ENCODE measurements at places on chromosomes 5 and 9. TPM values are rescaled to one million over a fixed set of nuclear protein-coding genes. Genes with fewer than 3 reads are reported as not detected.

CCIN gene
- not detected for total RNA-seq

GRCh38 chr5:79787448-79787847 lies 97.8 kb downstream of the CMYA5 start:
- no peak overlapping the region for H3K27ac ChIP-seq
- no peak overlapping the region for H3K4me3 ChIP-seq
- H3K4me1 ChIP-seq = no peaks in the 10 kb centered on the region
- H3K27me3 ChIP-seq = no peaks in the 10 kb centered on the region
- H3K36me3 ChIP-seq = peaks cover 7% of the 10 kb centered on the region

LHX2 gene
- total RNA-seq = not detected

- no peak for DNase-seq
- H3K27ac ChIP-seq = peak overlapping the region; percentile 56
- no peaks in the 10 kb centered on the region for H3K27me3 ChIP-seq
- H3K36me3 ChIP-seq = peaks cover 89% of the 10 kb centered on the region
- peaks cover 32% of the 10 kb centered on the region for H3K4me1 ChIP-seq
- no peak overlapping the region for H3K4me3 ChIP-seq
These were observed 19.5 kb upstream of the MXD3 start for GRCh38 chr5:177330991-177331842.

GRCh38 chr5:151483647-151484046 lies 36.2 kb downstream of the SLC36A1 start:
- DNase-seq = no peak
- H3K36me3 ChIP-seq = no peaks in the 10 kb centered on the region
- no peak overlapping the region for H3K27ac ChIP-seq

SPATA31E1 gene
- total RNA-seq = not detected

DNA sequence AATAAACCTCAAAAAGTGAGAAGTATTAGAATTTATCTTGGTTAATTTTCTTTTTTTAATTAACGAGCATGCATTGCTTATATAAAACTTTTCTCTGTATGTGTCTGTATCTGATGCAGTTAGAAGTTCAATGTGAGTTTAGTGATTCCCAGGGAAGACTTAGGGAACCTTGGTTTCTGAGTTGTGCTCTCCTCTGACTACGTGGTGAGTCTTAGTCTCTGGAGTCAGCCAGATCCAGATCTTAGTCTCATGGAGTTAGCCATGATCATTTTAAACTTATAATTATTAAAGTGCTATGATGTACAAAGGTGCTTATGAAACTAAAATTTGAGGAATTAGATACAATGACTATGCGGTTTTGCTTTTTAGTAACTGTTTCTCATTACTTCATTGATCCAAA lies 285.3 kb upstream of the DMRT1 start:
- H3K27ac ChIP-seq = no peak overlapping the region
- no peaks in the 10 kb centered on the region for H3K36me3 ChIP-seq
- no peak for DNase-seq
- H3K4me3 ChIP-seq = no peak overlapping the region

DNA sequence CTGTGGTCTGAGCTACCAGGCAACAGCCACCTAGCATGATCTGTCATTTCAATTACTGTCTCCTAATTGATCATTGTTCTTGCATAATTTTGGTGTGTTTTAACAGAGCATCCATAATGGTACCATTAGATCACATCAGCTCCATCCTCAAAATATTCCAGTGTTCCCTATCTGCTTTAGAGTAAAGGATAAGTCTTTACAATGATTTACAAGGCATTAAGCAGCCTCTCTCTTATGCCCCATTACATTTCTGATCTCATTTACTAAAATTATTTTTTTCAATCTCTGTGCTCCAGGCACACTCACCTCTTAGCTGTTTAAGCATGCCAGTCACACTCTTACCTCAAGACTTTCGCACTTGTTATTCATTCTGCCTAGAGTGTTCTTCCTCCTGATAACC lies 389.9 kb upstream of the PTPRD start:
- no peaks in the 10 kb centered on the region for H3K4me1 ChIP-seq
- no peaks in the 10 kb centered on the region for H3K36me3 ChIP-seq
- no peaks in the 10 kb centered on the region for H3K27me3 ChIP-seq
- no peak overlapping the region for H3K4me3 ChIP-seq

PAEP gene
- total RNA-seq = not detected

GFPT2 gene
- 0.12 TPM for total RNA-seq

GRCh38 chr9:10605388-10605787 lies 7.4 kb downstream of the PTPRD start:
- no peak for DNase-seq
- H3K27ac ChIP-seq = no peak overlapping the region
- H3K4me3 ChIP-seq = no peak overlapping the region
- H3K27me3 ChIP-seq = no peaks in the 10 kb centered on the region
- H3K4me1 ChIP-seq = no peaks in the 10 kb centered on the region

DNA sequence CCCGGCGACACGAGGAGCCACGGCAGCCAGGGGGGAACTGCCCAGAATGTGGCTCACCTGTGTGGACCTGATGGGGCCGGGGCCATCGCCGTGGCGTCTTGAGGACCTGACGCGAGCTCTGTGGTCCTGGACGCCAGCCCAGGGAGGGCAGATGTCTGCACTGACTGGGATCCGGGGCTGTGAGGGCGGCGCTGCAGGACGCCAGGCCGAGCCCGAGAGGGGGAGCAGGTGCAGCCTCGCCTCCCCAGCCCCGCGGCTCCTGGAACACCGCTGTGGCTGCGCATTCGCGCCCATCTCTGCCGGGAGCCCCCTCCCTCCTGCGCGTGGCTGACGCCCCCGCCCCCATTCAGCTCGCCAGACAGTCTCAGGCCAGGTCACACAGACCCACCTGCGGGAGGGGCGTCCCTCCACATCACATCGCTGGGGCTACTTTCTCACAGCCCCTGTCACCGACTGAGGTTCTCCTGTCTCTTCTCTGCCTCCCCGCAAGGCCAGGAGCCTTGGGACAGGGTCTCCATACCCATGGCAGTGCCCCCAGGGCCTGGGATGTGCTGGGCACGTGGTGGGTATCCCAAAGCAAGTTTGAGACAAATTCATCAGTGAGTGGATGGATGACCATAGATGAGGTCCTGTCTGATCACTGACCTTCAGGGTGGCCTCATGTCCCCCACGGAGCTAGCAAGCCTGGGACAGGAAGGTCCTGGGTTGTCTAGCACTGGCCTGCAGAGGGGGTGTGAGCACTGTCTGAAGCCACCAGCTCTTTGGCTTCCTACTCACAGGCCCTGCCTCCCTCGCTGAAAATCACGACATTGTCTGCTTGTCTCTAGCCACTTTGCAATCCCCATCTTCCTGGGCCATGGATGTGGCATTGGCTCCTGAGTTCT lies 47.3 kb downstream of the RASGEF1C start:
- no peaks in the 10 kb centered on the region for H3K36me3 ChIP-seq
- H3K27me3 ChIP-seq = peaks cover 59% of the 10 kb centered on the region
- no peak overlapping the region for H3K4me3 ChIP-seq
- no peak for DNase-seq
- no peak overlapping the region for H3K27ac ChIP-seq

GRCh38 chr5:170907758-170908157 lies 45.9 kb downstream of the RANBP17 start:
- H3K36me3 ChIP-seq = peaks cover 5% of the 10 kb centered on the region
- H3K4me3 ChIP-seq = no peak overlapping the region
- H3K27me3 ChIP-seq = no peaks in the 10 kb centered on the region
- H3K4me1 ChIP-seq = no peaks in the 10 kb centered on the region
- no peak overlapping the region for H3K27ac ChIP-seq
